Breast epithelium (tissue), 4 donors: ENCODE measurements at places on chromosomes 2 and 18.

- no peak for DNase-seq
Observed at GRCh38 chr2:173353556-173353955, 1.1 kb upstream of the CDCA7 start.

GRCh38 chr2:70716951-70717350, 51.0 kb downstream of the ADD2 start:
- no peak for DNase-seq

- no peak for DNase-seq
Observed at GRCh38 chr2:179247318-179248023, 17.2 kb downstream of the SESTD1 start.

DNA sequence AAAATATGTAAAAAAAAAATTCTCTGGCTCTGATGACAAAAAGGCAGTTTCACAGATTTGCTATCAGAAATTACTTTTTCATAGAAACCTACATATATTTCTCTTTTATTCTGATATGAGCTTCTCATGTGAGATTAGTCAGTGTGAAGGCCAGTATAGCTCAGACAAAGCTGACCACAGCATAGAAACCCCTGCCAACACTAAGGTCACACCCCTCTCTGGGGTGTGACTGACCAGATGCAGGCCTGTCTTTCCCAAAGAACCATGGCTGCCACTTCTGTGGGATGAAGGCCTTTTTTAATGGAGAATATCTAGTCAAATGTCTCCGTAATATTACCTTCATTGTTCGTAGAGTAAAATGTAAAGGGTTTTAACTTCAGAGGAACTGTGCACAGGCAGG, 330.3 kb upstream of the KCNJ3 start:
- DNase-seq: no peak

- DNase-seq: no peak
Observed at GRCh38 chr18:41872206-41872605, 82.8 kb upstream of the PIK3C3 start.

GRCh38 chr2:43033466-43034241, 192.8 kb downstream of the ZFP36L2 start:
- no peak for DNase-seq

- no peak for DNase-seq
Observed at GRCh38 chr18:33833842-33834241, 255.8 kb downstream of the ASXL3 start.

DNA sequence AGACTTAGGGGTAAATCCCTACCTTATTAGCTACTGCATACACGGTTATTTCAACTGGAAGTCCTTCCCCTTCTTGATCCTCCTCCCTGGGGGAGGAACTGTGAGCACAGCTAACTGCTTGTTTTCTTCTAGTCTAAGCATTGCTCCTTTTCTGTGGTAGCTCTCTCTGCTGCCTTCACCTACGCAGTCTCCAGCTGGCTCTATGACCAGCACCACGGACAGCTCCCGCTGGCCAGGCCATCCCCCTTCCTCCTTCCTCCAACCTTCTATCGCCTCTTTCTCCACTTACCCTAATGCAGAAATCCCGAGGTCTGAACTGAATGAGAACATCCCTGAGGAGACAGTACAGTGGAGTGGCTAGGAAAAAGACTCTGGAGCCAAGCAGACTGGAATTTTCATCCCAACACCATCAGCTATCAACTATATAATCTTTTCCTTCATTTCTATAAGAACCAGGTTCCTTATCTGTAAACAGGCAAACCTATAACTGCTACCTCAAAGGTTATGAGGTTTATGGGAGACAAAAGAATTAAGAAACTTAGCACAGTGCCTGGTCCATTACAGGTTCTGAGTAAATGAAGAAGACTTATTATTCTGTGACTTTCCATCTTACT, 4.7 kb upstream of the CFAP65 start:
- no peak for DNase-seq

- DNase-seq: no peak
Observed at GRCh38 chr2:9141091-9141667, 65.4 kb upstream of the ASAP2 start.
